ENCODE measurements at places on chromosomes 5 and 9. TPM values are rescaled to one million over a fixed set of nuclear protein-coding genes. Genes with fewer than 3 reads are reported as not detected.

PDE4D gene
- total RNA-seq, result 40.8 TPM

PLEKHG4B gene
- not detected for total RNA-seq

FOXD4L4 gene
- total RNA-seq, result 0.14 TPM

AK8 gene
- 0.37 TPM for total RNA-seq

TAF1L gene
- not detected for total RNA-seq

MIER3 gene
- total RNA-seq, result 12.2 TPM

CDKN2A gene
- total RNA-seq, result 9.5 TPM

PCDHGB6 gene
- total RNA-seq, result 3.1 TPM

SNAPC3 gene
- 36.1 TPM for total RNA-seq

CDH10 gene
- 1.7 TPM for total RNA-seq

TUT7 gene
- 32.0 TPM for total RNA-seq

PRRC2B gene
- 28.7 TPM for total RNA-seq

SLCO6A1 gene
- not detected for total RNA-seq

ZNF366 gene
- total RNA-seq, result not detected

CFAP157 gene
- total RNA-seq, result 0.09 TPM

FNBP1 gene
- total RNA-seq, result 54.4 TPM
